ENCODE measurements at places on chromosomes 13 and 19.

DNA sequence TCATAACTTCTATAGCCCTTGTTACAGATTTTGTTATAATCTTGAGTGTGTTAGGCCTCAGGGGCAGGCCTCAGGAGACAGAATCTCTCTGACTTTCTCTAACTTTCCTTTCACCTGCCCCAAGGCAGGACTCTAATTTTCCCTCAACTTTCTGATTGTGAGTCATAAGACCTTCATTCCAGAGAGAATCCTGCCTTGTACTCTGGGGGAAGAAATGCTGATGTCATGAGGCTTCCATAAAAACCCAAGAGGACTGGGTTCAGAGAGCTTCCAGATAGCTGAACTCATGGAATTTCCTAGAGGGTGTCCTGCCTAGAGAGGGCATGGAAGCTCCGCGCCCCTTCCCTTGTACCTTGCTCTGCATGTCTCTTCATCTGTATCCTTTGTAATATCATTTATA is 5.3 kb upstream of the KBTBD6 start:
- peak; percentile 25 for ATAC-seq

- ATAC-seq: no peak
Measured at GRCh38 chr19:46821512-46822409, 28.9 kb downstream of the AP2S1 start.

GRCh38 chr13:111304603-111305289 is 15.7 kb upstream of the TEX29 start:
- no peak for ATAC-seq

DNA sequence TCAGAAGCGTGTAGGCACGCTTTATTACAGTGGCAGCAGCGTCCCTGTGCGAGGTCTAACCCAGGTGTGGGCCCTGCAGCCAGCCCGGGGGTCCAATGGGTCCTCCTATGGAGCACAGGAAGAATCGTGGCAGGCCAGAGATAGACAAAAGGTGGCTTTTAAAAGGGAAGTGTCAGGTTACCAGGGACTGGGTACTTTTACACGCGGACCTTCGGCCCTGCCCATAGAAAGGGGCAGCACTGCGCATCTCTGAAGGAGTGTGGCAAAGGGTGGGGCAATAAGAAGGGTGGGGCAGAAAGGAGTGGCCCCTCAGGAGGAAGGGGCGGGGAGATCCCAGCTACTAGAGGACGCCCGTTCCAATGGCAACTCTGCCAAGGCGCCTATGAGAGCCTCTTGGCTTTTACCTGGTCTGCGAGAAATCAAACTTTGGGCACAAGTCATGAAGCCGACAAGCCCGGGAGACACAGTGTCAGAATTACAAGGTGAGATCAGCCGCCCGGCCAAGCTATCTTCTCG is 1419.8 kb downstream of the UQCRFS1 start:
- peak; percentile 91 for ATAC-seq

- ATAC-seq: no peak
Measured at GRCh38 chr13:76707360-76707759, 178.8 kb downstream of the KCTD12 start.

DNA sequence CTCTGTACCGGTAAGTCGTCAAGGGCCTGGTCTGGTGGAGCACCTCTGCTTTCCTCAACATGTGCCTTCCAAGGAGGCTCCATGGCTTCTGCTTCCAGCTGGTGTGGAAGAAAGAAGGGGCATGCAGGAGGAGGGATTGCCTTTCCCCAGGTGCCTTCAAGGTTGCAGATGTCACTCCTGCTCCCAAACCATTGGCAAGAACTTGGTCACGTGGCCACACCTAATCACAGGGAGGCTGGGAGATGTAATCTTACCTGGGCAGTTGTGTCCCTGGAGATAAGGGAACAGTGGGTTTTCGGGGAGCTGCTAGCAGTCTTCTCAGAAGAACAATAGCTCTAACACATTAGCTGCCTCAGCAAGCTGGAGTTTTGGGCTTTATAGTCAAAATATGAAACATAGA is 9.7 kb upstream of the GPR18 start:
- ATAC-seq: no peak

- ATAC-seq: no peak
Measured at GRCh38 chr13:103351035-103351828, 285.0 kb upstream of the SLC10A2 start.

- no peak for ATAC-seq
Measured at GRCh38 chr19:35017507-35017906, 12.8 kb upstream of the SCN1B start.

- no peak for ATAC-seq
Measured at GRCh38 chr13:44872751-44873150, 116.5 kb downstream of the NUFIP1 start.

DNA sequence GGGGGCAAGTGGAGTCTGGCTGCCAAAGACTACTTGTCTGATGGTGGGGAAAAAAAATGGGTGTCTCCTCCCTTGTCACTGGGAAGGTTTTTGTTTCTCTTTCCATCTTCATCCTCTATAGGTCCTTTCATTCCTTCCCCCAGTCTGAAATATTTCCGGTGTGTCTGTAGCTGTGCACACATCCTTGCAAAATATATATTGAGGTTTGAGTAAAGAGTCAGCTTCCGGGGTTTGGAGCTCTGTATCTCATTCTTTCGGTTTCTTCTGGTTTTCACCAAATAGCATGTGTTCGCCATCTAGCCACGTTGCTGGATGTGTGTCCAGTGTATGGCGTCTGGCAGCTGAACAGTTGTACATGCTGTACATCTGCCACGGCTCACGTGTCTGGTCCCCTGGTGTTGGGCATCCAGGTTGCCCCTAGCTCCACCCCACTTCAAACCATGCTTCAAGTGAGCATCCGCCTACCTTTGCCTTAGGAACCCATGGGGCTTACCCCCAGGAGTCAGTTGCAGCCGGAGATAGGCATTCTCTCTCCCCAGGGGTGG is 142.2 kb downstream of the SIPA1L3 start:
- ATAC-seq: no peak

DNA sequence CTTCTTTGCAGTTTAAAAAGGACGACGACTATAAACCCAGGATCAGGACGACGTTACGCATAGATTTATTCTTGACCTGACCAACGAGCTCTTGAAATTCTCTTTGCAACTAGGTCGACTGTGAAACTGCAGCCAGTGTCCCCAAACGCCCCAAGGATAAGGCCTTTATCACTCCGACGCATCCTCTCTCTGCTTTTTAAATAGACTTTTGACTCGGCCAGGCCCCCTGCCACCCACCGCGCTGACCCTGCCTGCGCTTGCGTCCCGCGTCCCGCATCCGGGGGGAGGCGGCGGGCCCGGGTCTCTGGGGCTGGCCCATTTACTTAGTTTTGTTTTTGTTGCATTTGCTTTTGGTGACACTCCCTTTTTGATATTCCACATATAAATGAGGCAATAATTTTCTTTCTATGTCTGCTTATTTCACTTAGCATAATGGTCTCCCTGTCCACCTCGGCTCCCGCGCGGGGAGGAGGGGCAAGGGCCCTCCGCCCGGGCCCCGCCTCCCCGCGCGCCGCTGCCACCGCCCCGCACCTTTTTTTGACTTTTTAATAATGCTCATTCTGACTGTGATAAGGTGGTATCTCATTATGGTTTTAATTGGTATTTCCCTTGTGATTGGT is 17.4 kb downstream of the RB1 start:
- ATAC-seq: no peak

DNA sequence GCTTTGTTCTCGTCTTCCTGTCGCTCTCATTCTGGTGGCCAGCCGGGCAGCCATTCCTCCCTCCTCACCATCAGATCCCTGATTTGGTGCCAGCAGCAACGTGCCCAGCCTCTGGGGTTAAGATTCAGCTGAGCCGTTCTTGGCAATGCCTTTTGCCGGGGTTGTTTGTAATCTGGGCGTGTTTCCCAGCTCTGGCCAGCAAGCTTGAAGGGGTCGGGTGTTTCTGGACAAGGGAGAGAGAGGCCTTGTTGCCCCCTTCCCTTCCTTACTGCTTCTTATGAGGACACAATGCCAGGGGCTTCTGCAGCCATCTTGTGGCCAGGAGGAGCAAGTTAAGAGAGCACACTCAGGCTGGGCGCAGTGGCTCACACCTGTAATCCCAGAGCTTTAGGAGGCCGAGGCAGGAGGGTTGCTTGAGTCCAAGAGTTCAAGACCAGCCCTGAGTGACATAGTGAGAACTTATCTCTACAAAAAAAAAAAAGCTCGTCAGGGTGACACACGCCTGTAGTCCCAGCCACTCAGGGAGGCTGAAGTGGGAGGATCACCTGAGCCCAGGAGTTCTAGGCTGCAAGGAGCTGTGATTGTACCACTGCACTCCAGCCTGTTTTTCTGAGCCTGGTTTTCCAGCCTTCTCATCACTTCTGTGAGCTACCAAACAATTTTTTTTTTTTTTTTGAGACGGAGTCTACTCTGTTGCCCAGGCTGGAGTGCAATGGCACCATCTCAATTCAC is 10.7 kb upstream of the CRTC1 start:
- peak; percentile 24 for ATAC-seq

GRCh38 chr19:1935484-1936208 is 5.3 kb upstream of the CSNK1G2 start:
- no peak for ATAC-seq

DNA sequence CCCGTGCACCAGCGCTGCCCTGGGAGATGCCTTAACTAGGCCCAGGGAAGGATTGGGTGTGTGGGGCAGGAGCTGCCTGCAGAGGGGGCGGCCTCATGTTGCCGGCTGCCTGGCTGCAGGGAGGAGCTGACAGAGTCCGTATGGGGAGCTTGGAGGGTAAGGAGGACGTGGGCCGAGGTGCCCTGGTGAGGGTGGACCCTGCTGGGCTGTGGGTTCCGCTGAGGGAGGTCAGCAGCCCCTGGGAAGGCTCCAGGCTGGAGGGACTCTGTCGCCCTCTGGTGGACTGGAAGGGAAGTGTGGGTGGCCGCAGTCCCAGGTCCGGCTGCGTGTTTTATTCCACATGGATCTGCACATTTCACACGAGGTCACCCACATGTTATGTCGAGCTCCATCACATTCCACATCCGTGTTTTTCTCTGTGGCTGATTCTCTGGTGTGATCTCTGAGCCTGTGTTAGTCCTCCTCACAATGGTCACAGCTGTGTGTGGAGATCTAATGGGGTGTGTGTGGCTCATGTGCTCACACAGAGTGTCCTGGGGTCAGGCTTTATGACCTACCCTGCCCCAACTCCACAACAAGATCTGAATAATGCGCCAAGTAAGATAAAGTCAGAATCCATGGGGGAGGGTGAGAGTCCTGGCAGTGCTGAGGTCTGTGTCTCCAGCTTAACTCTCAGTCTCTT is 1.8 kb upstream of the CEACAM8 start:
- ATAC-seq: peak; percentile 89

- no peak for ATAC-seq
Measured at GRCh38 chr19:42053037-42053935, 16.7 kb downstream of the GRIK5 start.

DNA sequence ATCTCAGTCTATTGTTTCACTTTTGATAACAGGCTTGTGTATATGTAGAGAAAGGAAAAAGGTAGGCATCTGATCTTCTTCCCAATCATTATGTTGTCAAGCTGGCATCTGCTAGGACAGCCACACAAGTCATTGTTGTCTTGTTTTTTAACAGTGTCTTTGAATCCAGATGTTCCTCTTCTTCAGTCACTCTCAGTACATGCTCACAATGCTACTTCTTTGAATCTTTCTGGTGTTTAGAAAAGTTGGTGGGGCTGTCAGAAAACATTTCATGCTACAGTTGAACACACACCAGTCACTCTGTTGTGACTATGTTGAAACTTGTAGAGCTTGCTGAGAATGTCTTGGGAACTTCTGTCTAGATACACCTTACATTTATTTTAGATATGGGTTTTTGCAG is 1231.4 kb upstream of the MIR17HG start:
- no peak for ATAC-seq

DNA sequence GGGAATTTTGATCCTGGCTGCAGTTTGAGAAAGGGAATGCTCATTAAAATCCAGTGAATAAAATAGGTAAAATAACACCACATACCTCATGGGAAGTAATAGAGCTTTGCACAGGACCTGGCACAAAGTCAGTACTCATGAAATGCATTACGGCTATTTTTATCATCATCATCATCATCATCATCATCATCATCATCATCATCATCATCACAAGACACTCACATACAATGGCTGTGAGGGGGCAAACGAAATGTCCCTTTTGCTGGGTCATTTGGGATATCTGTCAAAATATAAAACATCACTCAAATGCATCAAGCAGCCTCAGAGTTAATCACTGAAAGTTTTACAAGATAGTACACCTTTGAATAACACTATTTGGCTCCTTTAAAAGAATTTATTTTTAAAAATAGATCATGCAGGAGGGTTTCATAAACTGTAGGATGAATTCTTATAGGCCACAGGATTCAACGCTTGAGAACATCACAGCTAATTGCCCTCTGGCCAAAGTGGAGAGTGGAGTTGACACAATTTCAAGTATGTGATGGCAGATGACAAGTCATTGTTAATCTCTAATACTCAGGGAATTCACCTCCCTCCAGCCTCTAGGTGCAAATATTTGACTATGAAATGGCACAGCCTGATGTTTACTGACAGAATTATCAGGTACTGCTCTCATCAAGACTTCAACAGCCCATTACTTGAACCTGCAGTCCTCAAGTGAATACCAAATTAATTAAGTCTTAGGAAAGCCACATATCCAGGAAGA is 14.2 kb upstream of the ZNF599 start:
- ATAC-seq: no peak
